CD4-positive, alpha-beta T cell treated with Interleukin-1 beta for 1 hour (primary cell): ENCODE measurements at places on chromosomes 7 and 10.

- no peak for DNase-seq
Measured at GRCh38 chr10:107740962-107741690, 576.6 kb upstream of the SORCS1 start.

GRCh38 chr7:46945328-46945727 is 636.6 kb downstream of the TNS3 start:
- no peak for DNase-seq

- no peak for DNase-seq
Measured at GRCh38 chr7:28407651-28408050, 4.7 kb upstream of the CREB5 start.

- no peak for DNase-seq
Measured at GRCh38 chr10:113426181-113426877, 126.5 kb upstream of the HABP2 start.

- no peak for DNase-seq
Measured at GRCh38 chr10:96768136-96768535, 47.8 kb upstream of the PIK3AP1 start.

GRCh38 chr7:92723205-92723604 is 113.2 kb downstream of the CDK6 start:
- no peak for DNase-seq

GRCh38 chr10:29703271-29703670 is 68.5 kb upstream of the SVIL start:
- no peak for DNase-seq

- no peak for DNase-seq
Measured at GRCh38 chr10:129716211-129716681, 247.8 kb downstream of the EBF3 start.

- DNase-seq: no peak
Measured at GRCh38 chr10:100864978-100865377, 47.8 kb upstream of the SLF2 start.

DNA sequence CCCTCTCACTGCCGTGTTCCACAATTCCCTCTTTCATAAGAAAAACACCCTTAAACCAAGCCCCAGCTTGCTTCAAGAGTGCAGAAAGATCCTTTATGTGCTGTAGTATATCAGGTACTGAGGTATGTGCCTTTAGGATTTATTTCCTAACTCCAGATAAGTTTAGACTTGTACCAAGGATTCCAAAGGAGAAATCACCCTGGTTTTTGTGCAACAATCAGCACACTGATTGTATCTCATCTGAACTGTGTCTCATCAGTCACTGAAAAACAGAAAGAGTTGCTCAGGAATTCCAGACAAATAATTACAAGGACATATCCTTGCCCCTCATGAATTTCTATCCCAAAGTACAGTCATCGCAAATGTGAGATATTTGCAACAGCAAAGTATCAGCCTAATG is 77.2 kb upstream of the PTPRZ1 start:
- DNase-seq: no peak

GRCh38 chr7:22445140-22445743 is 54.7 kb downstream of the STEAP1B start:
- no peak for DNase-seq

DNA sequence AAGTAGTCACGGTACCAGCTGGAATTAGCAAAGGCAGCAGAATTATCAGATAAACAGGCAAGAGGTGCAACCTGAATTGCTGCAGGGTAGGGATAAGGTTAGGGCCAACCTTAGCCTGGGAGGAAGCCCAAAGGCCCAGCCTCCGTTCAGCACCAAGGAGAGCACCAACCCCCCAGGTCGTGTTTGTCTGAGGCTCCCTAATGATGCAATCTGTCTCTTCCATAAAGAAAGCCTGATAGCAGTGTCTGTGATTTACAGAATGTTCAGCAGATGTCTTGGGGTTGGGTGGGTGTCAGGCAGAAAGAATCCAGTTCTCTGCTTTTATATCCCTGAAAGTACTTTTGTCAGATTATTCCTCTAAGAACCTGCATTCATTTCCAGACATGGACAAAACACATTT is 328.4 kb upstream of the AOAH start:
- no peak for DNase-seq

DNA sequence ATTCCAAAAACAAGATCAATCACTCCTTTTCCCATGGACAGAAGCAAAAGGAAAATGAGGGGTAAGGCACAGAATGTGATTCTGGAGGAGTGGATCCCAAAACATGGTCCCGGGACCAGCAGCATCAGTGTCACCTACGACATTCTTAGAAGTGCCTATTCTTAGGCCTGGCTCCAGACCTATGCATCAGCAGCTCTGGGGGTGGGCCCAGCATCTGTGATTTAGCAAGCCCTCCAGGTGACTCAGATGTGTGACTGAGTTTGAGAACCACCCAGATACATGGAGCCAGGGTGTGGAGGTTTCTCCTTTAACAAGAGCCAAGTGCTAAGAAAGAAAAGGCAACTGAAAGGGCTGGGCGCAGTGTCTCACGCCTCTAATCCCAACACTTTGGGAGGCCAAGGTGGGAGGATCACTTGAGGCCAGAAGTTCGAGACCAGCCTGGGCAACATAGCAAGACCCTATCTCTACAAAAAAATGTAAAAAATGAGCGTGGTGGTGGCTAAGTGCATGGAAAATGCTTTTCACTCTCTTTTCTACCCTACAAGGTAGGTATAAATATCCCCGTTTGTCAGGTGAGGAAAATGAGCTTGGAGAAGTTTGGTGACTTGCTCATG is 17.1 kb upstream of the ARPC1A start:
- no peak for DNase-seq

- DNase-seq: no peak
Measured at GRCh38 chr7:378551-379455, 88.8 kb downstream of the FOXL3 start.

- DNase-seq: peak; percentile 28
Measured at GRCh38 chr7:28272461-28272877, 91.9 kb upstream of the JAZF1 start.

- DNase-seq: peak; percentile 31
Measured at GRCh38 chr7:21383227-21384220, 44.4 kb upstream of the SP4 start.

DNA sequence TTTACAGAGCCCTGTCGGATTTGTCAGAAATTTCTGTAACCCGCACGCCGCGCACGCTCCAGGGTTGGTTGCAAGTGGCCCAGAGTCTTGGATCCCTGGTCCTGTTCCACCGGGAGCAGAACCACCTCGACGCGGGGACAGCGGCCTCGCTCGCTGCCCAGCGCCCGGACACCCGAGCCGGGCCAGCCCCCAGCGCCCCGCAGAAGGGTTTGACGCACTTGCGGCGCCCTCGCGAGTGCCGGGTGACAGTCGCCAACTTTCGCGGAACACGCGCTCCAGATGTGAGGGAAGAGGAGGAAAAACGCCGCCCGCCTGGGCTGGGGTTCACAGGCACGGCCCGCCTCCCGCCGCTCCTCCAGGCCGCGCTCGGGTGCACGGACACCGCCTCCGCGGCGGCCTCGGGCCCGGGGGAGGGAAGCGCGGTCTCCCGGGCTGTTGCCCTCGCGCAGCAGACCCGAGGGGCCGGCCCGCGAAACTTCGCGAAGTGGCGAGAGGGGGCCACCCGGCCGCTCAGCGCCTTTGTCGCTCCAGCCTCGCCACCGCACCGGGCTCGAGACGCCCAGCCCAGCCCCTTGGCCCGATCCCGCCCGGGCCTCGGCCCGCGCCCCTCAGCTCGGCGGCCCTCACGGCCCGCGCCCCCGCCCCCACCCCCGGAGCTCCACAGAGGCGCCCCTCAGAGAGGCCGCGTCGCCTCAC is 514 bp downstream of the RNF216 start:
- peak; percentile 16 for DNase-seq

- no peak for DNase-seq
Measured at GRCh38 chr10:124725791-124726190, 18.4 kb downstream of the FAM53B start.

DNA sequence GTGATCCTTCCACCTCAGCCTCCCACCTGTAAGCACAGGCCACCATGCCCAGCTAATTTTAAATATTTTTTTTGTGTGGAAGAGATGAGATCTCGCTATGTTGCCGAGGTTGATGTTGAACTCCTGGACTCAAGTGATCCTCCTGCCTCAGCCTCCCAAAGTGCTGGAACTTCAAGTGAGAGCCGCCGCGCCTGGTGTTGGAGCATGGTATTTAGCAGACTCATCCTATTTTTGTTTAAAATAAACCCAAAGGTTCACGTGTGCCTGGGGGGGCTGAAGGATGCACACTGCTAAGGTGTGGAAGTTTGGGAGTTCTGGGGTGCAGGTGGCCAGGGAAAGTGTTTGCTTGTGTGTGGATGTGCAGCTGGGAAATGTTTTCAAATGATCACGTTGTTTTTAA is 18.1 kb downstream of the PDGFA start:
- DNase-seq: no peak

DNA sequence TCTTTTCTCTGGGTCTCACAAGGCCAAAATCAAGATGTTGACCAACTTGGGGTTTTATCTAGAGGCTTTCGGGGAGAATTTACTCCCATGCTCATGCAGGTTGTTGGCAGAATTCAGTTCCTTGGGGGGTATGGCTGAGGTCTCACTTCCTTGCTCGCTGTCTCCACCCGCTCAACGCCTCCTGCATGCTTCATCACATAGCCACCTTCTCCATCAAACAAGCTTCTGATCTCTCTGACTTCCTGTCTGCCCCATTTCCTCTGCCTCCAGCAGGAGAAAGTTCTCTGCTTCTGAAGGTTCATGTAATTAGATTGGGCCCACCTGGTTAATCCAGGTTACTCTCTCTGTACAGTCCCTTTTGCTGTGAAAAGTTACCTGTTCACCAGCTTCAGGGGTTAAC is 179.1 kb upstream of the FZD1 start:
- DNase-seq: no peak

- no peak for DNase-seq
Measured at GRCh38 chr7:90320801-90321494, at the start of gene FAM237B. FAM237B (minus strand) TSS chr7:90321304; CDS start chr7:90319748, 1,556 bp downstream.

GRCh38 chr7:48280100-48280499 is 108.8 kb downstream of the ABCA13 start:
- no peak for DNase-seq

- DNase-seq: peak; percentile 17
Measured at GRCh38 chr7:150453181-150453580, 2.8 kb downstream of the GIMAP8 start.

DNA sequence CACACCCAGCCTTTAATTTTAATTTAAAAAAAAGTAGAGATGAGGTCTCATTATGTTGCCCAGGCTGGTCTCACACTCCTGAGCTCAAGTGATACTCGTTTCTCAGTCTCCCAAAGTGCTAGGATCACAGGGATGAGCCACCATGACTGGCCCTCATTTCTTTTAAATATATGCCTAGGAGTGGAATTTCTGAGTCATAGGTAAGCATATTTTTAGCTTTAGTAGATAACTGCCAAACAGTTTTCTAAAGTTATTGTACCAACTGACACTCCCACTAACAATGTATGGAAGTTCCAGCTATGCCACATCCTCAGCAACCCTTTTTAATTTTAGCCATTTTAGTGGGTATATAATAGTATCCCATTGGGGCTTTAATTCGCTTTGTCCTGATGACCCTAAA is 13.8 kb upstream of the PPIF start:
- DNase-seq: no peak
